ENCODE measurements at places on chromosomes 4 and X.

GRCh38 chr4:145103496-145103895 lies 5.4 kb downstream of the ABCE1 start:
- no peak for DNase-seq

DNA sequence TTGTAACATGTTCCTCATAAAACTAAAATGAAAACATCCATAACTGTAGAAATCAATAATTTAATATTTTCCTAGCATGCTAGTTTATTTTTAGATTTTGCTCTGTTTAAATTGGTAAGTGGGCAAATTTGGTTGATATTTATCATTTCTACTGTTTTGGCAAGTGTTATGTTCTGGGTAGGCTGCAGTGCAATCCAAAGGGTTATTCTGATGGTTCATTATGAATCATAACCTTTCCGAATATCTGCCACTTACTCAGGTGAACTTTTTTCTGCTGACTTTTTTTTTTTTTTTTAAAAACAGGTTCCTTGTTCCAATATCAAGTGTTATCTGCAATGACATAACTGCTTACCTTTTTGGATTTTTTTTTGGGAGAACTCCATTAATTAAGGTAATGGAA lies 52.0 kb downstream of the CDS1 start:
- no peak for DNase-seq

DNA sequence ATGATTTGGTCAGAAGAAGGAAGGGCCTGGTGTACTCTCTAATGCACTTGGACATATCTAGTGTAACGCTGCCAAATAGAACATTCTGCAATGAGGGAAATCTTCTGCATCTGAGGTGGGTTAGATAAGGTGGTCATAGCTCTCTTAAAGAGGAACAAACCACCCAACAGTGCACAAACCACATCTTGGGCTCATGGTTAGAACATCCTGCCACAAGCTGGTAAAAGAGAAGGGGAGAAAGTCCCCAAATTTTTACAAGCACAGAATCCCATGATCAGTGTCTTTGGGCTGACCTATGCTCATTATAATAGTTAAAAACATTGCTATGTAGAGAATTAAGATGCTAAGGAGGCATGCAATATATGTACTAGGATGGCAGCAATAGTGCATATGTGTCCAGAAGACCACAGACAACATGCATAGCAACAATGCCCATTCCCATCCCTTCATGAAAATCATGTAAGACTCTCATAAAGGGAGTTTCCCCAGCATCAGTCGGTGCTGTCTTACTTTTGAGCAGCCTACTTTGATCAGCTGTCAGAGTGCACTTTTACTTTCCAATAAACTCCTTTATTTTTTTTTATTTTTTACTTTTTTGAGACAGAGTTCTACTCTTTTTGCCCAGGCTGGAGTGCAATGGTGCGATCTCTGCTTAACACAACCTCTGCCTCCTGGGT lies 99.7 kb upstream of the SLC7A11 start:
- DNase-seq: peak; percentile 43

DNA sequence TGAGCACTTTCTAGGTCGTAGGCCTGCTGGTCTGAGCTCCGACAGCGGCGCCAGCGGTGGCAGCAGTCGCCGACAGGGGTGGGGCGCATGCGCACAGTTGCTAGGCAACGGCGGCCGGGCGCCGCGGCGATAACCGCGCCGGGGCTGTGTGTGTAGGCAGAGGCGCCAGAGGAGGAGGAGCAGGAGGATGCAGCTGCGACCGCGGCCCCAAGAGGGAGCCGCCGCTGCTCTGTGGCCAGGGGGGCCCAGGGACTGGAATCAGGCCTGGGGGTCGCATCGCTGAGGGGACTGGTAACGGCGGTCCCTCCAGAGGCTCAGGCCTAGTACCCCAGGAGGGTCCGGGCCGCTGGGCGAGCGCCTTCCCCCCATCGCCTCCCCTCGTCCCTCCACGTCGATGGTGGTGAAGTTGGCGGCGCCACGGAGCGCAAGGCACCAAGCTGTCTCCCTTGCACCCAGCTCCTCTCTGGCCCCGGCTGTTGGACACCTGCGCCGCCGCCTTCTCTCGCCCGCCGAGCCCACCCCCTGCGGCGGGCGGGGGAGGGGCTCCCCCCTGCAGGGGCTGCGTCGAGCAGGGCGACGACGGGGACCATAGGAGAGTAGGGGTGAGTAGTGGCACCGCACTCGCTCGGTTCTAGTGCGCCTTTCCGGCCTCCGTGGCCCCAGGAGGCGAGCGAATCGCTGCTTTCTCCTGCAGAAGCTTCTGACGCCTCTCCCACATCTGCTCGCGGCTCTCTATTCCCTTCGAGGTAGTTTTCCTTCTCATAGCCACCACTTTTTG lies 58.6 kb upstream of the ZC4H2 start:
- DNase-seq: peak; percentile 83

GRCh38 chr4:15677507-15677988 lies 4.1 kb upstream of the FAM200B start:
- no peak for DNase-seq

- no peak for DNase-seq
These were observed 142.2 kb upstream of the KCNIP4 start for GRCh38 chr4:22090661-22091351.

GRCh38 chrX:138504273-138504672 lies 207.2 kb downstream of the FGF13 start:
- DNase-seq: no peak

DNA sequence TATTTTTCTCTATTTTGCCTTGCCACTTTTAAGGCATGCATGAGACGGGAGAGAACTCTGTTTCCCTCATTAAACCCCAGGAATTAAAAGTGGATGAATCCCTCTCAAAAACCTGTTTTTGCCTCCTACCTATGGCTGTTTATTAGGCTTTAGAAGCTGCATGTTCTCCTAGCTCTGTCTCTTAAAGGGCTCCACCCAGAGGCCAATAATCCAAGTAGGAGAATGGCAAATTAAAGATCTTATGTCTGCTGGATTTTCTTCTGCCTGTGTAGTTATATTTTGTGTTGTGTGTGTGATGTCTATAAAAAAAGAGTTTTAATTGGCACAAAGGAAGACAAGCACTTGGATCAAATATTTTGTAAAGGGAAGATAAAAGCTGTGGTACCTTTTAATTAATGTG lies 32.4 kb downstream of the MAGEC1 start:
- DNase-seq: no peak

DNA sequence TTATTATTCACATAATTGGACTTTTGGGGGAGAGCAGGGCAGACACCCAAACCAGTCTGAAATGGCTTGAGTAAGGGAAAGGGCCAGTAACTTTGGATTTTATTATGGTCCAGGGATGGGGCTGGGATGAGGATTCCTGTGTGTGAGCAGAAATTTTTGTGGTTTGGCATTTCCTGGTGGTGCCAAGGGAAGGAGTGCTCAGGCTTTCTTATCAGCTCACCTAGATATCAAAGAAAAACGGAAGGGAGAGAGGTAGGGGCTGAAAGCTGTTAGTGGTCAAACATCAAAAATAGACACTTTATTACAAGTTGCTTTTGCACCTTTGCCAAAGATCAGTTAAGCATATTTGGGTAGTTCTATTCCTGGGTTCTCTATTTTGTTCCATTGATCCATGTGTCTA lies 128.5 kb upstream of the DIPK2B start:
- no peak for DNase-seq

GRCh38 chrX:104419211-104419610 lies 146.8 kb upstream of the IL1RAPL2 start:
- DNase-seq: no peak

DNA sequence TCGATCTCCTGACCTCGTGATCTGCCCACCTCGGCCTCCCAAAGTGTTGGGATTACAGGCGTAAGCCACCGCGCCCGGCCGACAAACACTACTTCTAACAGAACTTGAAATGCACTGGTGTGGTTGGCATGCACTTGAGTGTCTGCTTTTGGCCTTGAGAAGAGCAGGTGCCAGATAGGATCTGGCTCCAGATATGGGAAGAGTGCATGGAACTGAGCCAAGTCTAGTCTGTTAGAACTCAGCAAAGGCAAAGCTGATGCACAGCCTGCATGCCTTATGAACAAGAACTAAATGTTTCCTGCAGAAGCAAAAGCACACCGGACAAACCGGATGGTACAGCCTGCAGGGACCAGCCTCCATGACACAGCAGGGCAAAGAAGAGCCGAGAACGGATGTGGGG lies 35.1 kb upstream of the TBL1X start:
- no peak for DNase-seq

DNA sequence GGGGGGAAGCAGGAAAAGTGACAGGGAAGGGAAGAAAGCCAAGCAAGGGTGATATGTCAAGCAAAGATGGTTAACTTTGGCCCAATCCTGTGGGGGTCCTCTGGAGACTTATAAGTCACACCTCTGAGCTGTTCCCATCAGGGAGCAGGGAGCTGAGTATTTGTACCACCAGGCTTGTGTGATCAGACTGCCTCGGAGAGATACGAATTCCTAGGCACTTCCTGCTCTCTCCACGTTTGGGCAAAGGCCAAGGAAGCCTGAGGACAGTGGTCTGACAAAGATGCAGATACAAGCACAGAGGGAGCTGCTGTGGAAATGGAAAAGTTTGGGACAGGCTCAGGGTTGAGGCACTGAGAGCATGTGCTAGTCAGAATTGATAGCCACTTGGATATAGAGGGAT lies 10.4 kb upstream of the PPP3CA start:
- DNase-seq: no peak

DNA sequence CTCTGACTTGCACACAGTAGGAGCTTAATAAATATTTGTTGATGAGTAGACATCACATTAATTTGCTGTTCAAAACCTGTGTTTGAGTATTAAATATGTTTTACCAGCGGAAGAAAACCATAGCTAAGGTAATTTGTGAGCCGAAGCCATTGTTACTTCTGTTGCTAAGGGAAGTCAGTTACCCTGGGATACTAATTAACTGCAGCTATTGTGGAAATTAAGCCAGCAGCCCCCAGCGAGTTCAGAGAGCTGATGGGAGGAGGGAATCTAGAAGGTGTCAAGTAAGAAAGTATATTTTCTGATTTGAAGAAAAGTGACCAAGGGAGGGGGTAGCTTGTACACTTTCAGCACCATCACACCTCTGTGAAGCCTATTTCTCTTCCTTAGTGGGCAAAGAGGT lies 76.7 kb upstream of the IGSF1 start:
- no peak for DNase-seq

GRCh38 chr4:117847849-117848248 lies 186.4 kb upstream of the NDST3 start:
- DNase-seq: no peak

DNA sequence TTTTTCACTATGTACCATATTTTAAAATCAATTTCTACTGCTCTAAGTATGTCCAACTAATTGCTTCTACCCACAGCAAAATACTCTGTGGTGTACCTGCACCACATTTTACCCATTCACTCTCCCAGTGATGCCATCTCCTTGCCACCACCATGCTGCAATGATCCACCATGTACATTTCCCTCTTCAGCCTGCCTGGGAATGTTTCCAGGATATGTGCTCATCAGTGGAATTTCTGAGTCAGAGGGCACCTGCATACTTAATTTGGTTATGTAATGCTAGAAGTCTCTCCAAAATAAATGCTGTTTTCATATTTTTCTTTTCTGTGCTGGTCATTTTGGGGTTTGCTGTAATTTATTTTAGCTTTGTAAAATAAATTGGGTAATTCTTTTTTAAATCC lies 33.2 kb upstream of the OCIAD2 start:
- DNase-seq: no peak

DNA sequence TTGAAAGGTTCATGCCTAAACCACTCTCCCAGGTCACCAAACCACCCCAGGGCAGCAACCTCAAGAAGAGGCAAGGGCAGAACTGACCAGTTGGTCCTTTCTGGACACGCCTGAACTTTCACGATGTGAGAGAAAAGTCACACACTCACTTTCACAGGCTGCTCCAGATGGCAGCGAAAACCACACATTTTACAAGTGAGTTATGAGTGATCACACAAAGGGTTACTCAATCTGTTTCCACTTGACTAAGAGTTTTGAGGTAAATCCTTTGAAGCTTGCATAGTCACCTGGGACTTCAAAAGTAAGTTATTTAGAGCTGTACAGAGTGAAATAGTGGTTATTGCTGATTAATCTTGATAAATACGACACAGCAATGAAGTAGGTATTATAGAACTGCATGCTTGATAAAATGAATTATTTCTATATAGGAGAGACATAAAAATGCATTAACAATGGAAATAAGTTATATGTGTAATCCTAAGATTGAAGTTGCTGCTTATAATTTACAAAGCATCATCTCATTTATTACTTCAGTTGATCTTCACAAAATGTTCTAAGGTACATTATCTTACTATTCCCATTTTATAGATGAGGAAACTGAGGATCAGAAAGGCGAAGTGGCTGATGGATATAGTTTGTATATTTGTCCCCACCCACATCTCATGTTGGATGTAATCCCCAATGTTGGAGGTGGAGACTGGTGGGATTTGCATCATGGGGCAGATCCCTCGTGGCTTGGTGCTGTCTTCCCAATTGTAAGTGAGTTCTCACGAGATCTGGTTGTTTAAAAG lies 103.0 kb upstream of the KLF3 start:
- peak; percentile 43 for DNase-seq

DNA sequence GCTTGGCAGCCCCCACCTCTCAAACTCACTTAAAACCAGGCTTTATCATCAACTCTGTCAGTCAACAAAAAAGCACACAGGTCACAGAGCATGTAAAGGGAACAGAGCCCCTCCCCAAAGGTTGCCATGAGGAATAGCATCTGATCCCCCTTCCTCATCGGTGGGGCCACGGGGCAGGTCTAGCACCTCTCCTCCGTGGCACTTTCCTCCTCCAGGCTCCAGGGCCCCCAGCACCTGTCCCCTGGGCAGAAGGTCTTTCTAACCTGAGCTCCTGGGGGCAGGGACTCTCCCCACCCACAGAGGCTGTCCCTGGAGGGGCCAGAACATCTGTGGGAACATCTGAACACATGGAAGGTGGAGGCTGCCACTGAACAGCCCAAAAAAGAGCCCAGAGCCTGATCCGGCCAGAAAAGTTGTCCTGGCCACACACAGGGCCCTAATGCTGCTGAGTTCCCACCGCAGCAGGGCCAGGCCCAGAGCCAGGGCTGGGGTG lies 65.7 kb downstream of the ZFYVE28 start:
- DNase-seq: no peak

GRCh38 chrX:50567636-50568035 lies 97.0 kb upstream of the DGKK start:
- DNase-seq: no peak

DNA sequence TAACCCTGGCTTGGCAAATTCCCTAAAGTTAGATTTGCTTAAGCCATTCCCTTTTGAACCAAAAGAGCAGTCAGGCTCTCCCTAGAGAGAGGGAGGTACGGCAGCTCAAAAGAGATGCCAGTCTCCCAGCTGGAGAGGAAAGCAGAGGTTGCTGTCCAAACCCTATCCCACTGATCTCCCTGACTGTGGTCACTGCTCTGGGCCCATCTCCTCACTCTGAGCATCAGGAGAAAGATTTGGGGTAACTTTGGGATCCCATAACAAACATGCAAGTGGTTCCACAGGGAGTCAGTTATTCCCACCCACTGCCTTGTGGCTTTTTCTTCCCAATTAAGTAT lies 17.1 kb downstream of the ACSL1 start:
- no peak for DNase-seq

GRCh38 chr4:3268395-3269104 lies 19.6 kb downstream of the MSANTD1 start:
- no peak for DNase-seq

DNA sequence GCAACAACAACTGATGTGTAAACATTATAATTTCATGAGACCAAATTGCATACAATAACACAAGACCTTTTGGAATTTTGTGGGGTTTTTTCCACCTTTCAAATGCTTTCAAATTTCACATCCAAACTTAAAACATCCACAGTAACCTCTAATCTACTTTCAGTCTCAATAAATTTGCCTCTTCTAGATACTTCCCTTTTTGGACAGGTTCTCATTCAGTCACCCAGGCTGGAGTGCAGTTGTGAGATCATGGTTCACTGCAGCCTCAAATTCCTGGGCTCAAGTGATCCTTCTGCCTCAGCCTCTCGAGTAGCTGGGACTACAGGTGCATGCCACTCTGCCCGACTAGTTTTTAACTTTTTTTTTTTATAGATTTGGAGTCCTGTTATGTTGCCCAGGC lies 556.6 kb downstream of the NLGN4X start:
- no peak for DNase-seq

Data from activated CD8-positive, alpha-beta T cell treated with anti-CD3 and anti-CD28 coated beads for 36 hours (primary cell).